H7 (cell line): ENCODE measurements at places on chromosomes 12 and 14. TPM values are rescaled to one million over a fixed set of nuclear protein-coding genes. Genes with fewer than 3 reads are reported as not detected.

- no peak for DNase-seq
These were observed 4.5 kb downstream of the UBC start for GRCh38 chr12:124909831-124910560.

DNA sequence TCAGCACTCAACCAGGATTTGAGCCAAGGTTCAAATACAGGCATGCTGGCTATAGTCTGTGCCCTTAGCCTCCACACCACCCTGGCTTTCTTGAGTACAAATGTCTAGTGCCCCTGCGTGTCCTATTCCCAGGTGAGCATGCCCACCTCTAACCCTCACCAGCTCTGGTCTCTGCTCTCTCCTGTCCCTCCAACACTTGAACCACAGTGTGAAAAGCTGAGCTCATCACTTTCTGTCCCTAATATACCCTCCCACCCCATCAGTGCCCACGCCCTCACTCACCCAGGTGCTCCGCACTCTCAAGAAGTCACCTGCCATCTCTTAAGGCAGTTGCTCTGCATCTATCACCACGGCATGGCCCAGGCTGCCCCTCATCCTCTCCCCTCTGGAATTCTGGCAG, 7.0 kb upstream of the KRT71 start:
- DNase-seq, result no peak

GRCh38 chr14:90693413-90693812, 122.8 kb downstream of the TTC7B start:
- no peak for DNase-seq

- DNase-seq, result peak; percentile 83
These were observed 7.7 kb upstream of the KRT82 start for GRCh38 chr12:52413782-52414345.

DNA sequence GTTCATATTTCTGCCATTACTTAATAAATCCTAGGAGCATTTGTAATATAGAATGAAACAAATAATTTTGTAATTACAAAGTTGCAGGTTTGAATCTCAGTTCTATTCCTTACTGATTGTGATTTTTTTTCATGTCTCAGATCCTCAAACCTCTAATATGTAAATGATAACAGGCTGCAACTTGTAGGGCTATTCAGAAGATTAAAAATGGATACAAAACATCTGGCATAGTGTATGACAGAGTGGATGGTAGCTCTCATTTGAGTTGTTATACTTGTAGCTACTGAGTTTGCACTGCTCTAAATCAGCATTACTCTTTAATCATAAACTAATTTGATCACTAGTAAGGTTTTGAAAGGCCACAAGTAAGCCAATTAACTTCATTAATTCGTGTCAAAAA, 406.3 kb upstream of the MGAT4C start:
- DNase-seq, result no peak

DNA sequence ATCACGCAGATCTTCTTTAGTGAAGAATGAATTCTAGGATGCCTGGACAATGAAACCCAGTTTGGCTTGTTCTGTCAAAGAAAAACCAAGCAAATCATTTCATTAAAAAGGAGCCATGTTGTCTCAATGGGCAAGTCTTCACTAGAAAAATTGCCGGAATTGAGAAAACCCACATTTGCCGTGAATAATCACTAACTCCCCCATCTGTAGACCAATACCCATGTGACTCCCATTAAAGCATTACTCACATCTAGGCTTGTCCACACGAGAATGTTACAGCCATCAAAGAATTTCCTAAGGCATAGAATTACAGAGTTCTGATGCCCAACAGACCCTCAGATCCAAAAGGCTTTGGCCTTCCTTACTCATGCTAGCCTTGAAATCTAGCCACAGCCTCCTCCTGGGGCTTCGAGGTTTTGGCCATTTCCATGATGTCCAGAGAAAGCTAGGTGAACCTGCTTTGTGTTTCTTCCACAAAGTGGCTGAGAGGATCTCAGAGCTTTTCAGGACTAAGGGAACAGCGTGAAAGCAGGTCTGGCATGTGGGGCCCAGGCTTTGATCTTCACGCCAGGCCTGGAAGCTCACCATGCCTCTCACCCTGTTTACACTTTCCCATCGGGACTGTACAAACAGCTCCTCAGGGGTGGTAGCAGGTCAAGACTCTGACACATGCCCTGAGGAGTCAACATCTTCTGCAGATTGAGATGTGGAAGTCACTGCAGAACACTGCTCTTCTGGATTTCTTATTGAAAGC, 12.1 kb downstream of the SLC7A8 start:
- DNase-seq, result no peak

- DNase-seq, result peak; percentile 78
These were observed 25.9 kb downstream of the SYNDIG1L start for GRCh38 chr14:74400031-74400685.

GRCh38 chr14:67932708-67933246, 113.2 kb downstream of the RAD51B start:
- DNase-seq, result no peak

- DNase-seq, result no peak
These were observed 23.3 kb upstream of the MARK3 start for GRCh38 chr14:103361867-103362266.

DNA sequence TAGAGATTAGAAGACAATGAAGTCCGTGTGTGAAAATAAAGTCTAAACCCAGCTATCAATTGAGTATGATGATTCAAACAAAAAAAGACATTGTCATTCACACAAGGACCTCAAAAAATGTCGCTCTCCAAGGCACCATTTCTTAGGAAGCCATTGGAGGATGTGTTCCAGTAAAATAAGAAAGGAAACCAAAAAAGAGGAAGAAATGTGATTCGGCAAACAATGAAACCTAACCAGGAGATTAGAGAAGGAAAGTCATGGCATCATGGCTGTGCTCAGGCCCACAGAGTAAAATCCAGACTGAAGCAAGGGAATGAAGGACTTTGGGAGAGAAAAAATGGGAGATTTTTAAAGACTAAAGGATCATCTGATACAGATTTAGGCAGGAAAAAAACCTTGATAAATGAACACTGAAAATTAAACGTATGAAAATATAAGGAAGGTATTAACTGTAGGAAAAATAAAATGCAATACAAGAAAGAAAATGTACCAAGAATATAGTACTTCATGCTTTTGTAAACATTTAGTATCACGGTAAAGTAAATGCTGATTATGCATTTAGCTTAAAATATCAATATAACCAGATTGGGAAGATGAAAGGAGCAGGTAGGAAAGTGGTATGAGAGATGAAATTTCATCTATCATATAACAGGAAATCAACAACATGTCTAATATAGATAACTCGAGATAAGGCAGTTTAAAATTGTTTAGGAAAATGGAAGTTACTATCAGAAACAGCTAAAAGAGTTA, 38.2 kb upstream of the MTHFD1 start:
- no peak for DNase-seq

DNA sequence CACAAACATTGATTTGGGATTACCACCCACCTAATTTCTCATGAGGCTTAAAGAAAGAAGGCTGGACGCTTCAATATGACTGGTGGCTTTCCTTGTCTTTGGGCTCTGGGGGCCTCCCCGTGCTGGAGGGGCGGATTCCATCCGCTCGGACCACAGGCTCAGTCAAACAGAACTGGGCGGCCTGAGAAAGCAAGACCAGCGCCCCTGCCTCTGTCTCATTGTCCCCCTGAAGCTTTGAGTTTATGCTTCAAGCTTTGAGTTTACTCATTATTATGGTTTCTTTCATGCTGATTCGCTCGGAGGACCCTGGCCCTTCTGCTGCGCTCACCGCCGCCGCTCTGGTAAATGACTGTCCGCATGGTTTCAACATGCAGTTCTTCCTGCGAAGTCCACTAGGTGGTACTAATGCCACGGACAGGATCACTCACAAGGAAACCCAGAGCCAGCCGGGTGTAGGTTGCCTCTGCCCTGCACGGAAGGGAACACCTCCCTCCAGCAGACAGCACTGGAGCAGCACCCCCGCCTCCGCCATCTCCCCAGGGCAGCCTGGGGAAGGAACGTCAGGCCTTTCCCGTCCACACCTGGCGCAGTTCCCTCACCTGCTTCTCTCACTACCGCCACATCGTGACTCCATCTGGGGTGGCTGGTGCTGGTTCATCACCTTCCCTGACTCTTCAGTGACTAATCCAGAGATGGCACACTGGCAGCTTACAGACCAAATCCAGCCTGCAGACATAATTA, 13.2 kb upstream of the TIGAR start:
- DNase-seq, result peak; percentile 93

DNA sequence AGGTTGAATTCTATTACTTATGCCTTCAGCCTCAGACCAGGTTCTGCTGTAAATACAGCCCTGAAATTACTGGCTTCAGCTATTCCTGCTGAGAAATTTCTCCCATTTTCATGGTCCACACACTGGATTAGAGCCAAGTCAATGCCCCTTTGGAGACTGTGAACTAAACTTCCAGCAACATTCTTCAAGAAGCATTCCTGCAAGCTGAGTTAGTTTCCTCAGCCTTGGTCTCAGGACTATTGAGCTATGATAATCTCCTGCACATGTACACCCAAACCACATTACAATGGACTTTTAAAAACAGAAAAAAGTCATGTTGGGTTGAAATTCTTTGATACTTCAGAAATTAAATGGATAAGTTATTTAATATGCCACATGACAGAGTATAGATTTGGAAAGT, 58.0 kb upstream of the AVPR1A start:
- DNase-seq, result no peak

DNA sequence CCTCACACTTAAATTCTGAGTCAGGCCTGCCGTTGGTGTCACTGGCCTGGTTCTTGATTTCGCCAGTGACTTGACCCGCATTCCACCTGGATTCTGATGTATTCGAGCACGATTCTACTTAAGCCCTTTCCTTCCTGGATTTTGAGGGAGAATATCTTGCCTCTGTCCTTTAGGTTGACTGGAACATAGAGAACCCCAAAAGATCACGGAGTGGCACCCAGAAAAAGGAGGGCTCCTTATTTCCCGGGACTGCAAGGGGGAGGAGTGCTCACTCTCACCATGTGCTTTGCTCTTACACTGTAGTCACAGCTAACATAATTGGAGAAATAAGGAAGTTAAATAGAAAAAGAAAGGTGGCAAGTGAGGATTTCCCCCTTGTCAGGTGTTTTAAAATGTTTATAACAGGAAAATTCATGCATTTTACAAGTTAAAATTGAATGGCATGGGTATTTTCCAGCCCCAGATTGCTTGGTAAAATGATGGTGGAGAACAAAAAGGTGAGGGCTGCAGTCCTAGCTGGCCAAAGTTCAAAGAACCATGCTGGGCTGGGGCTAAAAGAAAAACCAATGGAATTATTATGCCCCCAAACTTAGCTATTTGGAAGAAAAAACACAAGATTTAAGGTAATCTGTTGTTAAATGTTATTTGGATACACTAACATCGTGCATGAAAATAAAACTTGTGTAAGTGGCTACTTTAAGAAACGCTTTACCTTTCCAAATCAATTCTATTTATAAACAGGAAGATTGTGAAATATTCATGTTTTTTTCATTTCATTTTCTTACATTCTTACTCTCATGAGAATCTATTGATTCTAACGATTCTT, 8.9 kb downstream of the FOXA1 start:
- DNase-seq, result peak; percentile 26

- peak; percentile 88 for DNase-seq
These were observed 26.0 kb upstream of the PTGR2 start for GRCh38 chr14:73825551-73826188.

DNA sequence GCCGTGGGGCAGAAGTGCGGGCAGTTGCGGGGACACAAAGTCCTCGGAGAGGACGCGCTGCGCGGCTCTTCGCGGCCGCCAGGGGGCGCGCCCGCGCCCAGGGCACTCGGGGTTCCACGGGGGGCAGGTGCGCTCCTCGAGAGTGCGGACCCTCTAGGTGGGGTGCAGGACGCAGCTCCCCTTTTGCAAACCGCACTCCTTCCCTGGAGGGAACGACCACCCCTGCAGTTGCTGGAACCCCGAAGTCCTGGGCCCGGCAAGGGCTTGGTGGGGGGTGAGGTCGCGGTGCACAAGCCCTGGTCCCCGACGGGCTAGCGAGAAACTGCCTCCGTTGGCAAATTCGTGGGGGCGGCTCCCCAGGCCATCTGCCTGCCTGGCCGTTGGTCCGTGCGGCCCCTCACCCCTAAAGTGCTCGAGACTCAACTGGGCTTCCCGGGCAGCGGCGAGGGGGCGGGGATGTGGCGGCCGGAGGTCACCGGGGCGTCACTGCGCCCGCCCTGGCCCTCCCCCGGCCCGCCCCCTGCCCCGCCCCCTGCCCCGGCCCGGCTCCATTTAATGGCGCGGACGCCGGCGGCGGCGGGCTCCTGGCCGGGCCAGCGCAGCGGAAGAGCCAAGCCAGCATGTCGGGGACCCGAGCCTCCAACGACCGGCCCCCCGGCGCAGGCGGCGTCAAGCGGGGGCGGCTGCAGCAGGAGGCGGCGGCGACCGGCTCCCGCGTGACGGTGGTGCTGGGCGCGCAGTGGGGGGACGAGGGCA, at the start of gene ADSS1:
TSS of gene ADSS1 (plus strand) at position 579 of the 756 bp plus-strand sequence. CDS start at position 621, 42 bp downstream.
- peak; percentile 99 for DNase-seq

DNA sequence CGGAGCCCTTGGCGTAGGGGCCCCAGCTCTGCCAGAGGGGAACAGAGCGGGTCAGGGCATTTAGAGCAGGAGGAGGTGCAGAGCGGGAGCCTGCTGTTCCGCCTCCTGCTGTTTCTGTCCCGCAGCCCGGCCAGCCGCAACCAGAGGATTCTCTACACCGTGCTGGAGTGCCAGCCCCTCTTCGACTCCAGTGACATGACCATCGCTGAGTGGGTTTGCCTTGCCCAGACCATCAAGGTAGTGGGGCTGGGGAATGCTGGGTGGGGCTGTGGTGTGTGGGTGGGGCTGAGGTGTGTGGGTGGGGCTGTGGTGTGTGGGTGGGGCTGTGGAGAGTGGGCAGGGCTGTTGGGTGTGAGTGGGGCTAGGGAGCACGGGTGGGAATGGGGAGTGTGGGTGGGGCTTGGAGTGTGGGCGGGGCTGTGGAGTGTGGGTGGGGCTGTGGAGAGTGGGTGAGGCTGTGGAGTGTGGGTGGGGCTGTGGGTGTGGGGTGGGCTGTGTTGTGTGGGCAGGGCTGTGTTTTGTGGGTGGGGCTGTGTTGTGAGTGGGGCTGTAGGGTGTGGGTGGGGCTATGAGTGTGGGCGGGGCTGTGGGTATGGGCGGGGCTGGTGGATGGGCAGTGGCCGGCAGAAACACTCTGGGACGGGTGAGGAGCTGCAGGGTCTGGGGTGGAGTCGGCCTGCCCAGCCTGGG, 8.0 kb downstream of the ASPG start:
- DNase-seq, result peak; percentile 81

Gene SDR9C7
- total RNA-seq, result 0.28 TPM in 1 of 2 replicates, not detected in the other

Gene KRT2
- not detected in 2 replicates for total RNA-seq

Gene TAS2R14
- 0.10 and 0.92 TPM in 2 replicates for total RNA-seq

Gene TPPP2
- 0.15 TPM in 1 of 2 replicates, not detected in the other for total RNA-seq

Gene SLCO1B1
- total RNA-seq, result 0.04 TPM in 1 of 2 replicates, not detected in the other

Gene GALNT9
- total RNA-seq, result 0.44 and 0.45 TPM in 2 replicates

Gene CCDC38
- not detected in 2 replicates for total RNA-seq

Gene KRT77
- not detected in 2 replicates for total RNA-seq
